Liver (tissue), 10 donors: ENCODE measurements at places on chromosomes 5 and 9. TPM values are rescaled to one million over a fixed set of nuclear protein-coding genes. Genes with fewer than 3 reads are reported as not detected.

Gene PCDHB7
- 0.09 TPM for total RNA-seq

Gene ZNF608
- 3.9 TPM for total RNA-seq

Gene PCA3
- total RNA-seq = 0.92 TPM

Gene MEIKIN
- 0.42 TPM for total RNA-seq

Gene SNCAIP
- 0.50 TPM for total RNA-seq

Gene IFNA5
- 0.25 TPM for total RNA-seq

Gene SPATA31A3
- not detected for total RNA-seq
